ENCODE measurements at places on chromosomes 5 and 9. TPM values are rescaled to one million over a fixed set of nuclear protein-coding genes. Genes with fewer than 3 reads are reported as not detected.

Gene LVRN
- 0.03 TPM for total RNA-seq

Gene SOHLH1
- 0.05 TPM for total RNA-seq

Gene MOB3B
- 11.9 TPM for total RNA-seq

Gene PCDHB16
- total RNA-seq: 0.09 TPM

Gene SAXO1
- total RNA-seq: not detected

Gene SLC6A18
- total RNA-seq: not detected

Gene FBN2
- total RNA-seq: 17.6 TPM

Gene SPINK13
- total RNA-seq: 0.38 TPM

Gene TAF11L5
- total RNA-seq: not detected

Gene AK8
- total RNA-seq: 0.92 TPM

Gene PCDHA8
- total RNA-seq: 0.02 TPM

Gene NREP
- 3.6 TPM for total RNA-seq

Gene OBP2A
- 0.15 TPM for total RNA-seq

Gene IFNK
- total RNA-seq: not detected

Gene CDC20B
- 0.07 TPM for total RNA-seq

Gene ROR2
- total RNA-seq: 1.7 TPM

Gene TAS2R1
- not detected for total RNA-seq

Gene PCDHGB3
- total RNA-seq: 0.14 TPM

Gene DTWD2
- 1.4 TPM for total RNA-seq

Gene LCN12
- 1.2 TPM for total RNA-seq

Gene DRD1
- 0.05 TPM for total RNA-seq

Gene LPAR1
- total RNA-seq: 22.1 TPM

Gene TAF11L10
- not detected for total RNA-seq

Gene CREBRF
- total RNA-seq: 2.2 TPM

Gene ACSL6
- 0.10 TPM for total RNA-seq

Gene SLC46A2
- not detected for total RNA-seq

Gene CCDC127
- total RNA-seq: 6.0 TPM

Gene SETD9
- total RNA-seq: 6.1 TPM

Gene MYMK
- not detected for total RNA-seq

Gene C9orf43
- 0.55 TPM for total RNA-seq

Gene ARHGEF28
- total RNA-seq: 11.6 TPM

Gene KLF4
- 35.1 TPM for total RNA-seq

Gene LTC4S
- total RNA-seq: 0.28 TPM

Gene GADD45G
- 0.31 TPM for total RNA-seq

Gene INPP5E
- total RNA-seq: 20.3 TPM

Gene CCL19
- total RNA-seq: not detected

Gene MTREX
- 32.7 TPM for total RNA-seq
